ENCODE measurements at places on chromosomes 7 and 10. TPM values are rescaled to one million over a fixed set of nuclear protein-coding genes. Genes with fewer than 3 reads are reported as not detected.
A peak's percentile ranks its signal among the peaks of the same experiment; 100 is the strongest.

GRCh38 chr7:69800495-69800894, 202.2 kb downstream of the AUTS2 start:
- no peak for DNase-seq

DNA sequence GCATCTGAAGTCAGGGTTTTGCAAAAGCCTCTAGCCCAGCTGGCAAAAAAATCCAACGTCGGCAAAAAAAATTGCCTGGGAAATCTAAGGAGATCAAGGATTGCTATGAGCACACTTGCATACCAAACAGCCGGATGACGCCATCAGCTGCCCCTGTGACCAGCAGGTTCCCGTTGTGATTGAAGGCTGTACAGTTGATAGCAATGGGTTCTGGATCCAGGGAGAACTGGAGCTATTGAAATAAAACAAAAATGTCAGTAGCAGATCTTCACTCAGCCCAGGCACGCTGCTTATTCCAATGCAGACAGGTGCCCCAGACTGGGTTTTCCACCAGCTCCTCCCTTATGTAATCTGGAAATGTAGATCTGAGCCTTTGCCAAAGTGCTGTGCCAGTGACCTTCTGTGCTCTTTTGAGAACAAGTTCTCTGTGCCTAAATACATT, 18.7 kb upstream of the CYREN start:
- no peak for DNase-seq

GNAT3 gene
- total RNA-seq, result 0.19 TPM

PNLIPRP3 gene
- total RNA-seq, result not detected

DPP6 gene
- total RNA-seq, result 4.5 TPM

DNA sequence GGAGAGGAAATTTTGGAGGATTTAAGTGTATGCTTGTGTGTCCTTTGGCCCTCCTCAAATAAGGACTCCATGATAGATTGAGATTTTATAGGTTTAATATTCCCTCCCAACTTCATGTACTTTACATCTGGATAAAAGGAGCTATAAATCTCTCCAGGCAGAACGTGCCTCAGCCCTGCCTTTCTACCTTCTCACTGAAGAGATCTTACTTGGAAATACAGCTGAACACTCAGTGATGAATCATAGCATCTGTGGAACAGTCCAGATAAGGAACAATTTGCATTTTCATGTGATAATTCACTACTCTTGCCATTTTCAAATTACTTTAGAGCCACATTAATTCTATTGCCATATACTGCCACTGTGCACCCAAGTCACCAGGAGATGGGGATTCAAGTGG, 364.6 kb upstream of the PODXL start:
- no peak for DNase-seq

- no peak for DNase-seq
Measured at GRCh38 chr10:1648648-1649047, 88.7 kb downstream of the ADARB2 start.

- DNase-seq, result no peak
Measured at GRCh38 chr10:127080317-127080716, 116.1 kb downstream of the INSYN2A start.

DNA sequence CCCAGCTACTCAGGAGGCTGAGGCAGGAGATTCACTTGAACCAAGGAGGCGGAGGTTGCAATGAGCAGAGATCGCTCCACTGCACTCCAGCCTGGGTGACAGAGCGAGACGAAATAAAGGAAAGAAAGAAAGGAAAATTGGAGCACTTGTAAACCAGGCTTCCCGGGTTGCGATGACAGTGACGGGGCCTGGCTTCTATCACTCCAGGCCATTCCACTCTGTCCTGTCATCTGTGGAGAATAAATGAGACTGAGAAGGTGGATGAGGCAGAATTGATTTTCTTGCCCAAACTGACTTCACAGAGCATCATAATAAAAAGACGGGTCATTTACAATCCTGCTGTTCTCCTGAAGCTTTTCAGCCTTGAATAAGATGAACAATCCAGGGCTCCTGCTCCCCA, 12.1 kb upstream of the KPNA7 start:
- no peak for DNase-seq

GRCh38 chr10:1412531-1413189, 324.7 kb downstream of the ADARB2 start:
- no peak for DNase-seq

DNA sequence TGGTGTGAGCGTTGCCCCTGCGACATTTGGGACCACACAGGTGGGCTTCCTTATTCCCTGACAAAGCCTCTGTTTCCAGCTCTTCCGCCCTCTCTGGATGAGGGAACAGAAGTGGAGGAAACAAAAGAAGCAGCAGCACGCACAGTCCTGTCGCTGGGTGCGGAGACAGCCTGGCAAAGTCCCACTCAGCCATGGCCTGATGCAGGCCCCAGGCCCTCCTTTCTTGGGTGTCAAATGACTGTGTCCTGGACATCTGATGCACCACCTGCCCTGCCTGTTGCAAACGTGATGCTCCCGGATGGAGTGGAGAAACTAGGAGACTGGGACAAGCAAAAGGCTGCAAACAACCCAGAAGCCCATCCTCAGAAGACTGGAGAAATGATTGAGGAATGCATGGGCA, 20.7 kb downstream of the ZMIZ2 start:
- no peak for DNase-seq

AGR3 gene
- not detected for total RNA-seq

PTF1A gene
- not detected for total RNA-seq

DNA sequence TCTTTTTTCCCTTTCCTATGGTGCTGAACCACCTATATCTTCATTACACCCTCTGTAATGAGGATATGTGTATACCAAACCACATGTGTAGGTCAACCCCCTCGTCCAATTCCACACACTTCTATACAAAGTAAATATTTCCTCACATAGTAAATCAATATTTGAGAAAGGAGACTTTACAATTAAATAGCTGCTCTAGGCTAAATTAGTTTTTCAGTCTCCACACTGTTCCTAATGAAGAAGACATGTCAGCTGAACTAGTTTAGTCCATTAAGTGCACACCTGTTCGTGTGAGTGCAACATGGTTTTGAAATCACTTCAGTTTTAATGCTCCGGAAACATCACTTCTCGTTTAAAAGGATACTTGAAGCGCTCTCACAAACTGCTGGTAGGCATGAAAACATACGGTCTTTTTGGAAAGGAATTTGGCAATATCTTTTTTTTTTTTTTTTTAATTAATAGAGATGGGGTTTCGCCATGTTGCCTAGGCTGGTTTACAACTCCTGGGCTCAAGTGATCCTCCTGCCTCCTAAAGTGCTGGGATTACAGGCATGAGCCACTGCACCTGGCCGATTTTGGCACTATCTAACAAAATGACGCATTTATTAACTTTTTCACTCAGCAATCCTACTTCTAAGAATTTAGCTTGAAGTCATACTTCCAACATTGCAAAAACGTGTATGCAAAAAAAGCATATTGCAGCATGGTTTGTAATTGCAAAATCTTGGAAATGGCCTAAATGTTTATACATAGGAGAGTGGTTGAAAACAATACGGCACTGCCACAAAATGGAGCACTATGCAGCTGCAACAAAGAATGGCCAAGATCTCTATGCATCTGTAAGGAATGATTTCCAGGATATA, 2.1 kb upstream of the XRCC2 start:
- DNase-seq, result no peak

- no peak for DNase-seq
Measured at GRCh38 chr7:41378156-41378555, 324.7 kb downstream of the INHBA start.

PIK3CG gene
- total RNA-seq, result 22.4 TPM

ZCCHC24 gene
- 1.2 TPM for total RNA-seq

- no peak for DNase-seq
Measured at GRCh38 chr7:158827411-158828132, 1.7 kb downstream of the ESYT2 start.

- no peak for DNase-seq
Measured at GRCh38 chr10:38045129-38045528, 34.7 kb downstream of the ZNF33A start.

IL6 gene
- 0.24 TPM for total RNA-seq

DNA sequence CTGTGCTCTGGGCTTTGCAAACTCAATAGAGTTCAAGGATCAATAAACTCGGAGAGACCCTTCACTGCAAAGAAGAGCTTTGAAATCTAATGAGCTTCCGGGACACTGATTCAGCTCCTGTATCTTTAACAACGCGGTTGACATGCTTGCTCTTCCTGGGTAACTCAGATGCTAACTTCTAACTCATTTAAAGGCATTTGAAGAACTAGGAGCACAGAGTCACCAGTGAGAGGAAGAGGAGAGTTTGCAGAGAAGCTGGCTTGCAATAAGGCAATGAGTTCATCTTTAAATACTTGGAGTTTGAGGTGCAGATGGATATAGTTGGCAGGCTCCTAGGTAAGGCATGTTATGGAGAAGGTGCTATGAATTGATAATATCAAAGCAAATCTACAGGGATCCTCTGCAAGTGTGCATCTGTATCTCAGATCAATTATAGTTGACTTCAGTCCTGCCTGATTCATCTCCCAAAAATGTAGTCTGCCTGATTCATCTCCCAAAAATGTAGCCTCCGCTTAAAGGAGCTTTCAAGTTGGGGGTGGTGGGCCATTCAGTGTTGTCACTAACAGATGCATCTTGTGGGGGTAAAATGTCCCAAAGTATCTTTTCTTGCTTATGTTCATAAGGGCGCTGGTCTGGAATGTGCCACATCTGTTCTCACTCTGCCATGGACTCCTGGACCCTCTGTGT, 182.5 kb upstream of the PRSS58 start:
- no peak for DNase-seq

DNA sequence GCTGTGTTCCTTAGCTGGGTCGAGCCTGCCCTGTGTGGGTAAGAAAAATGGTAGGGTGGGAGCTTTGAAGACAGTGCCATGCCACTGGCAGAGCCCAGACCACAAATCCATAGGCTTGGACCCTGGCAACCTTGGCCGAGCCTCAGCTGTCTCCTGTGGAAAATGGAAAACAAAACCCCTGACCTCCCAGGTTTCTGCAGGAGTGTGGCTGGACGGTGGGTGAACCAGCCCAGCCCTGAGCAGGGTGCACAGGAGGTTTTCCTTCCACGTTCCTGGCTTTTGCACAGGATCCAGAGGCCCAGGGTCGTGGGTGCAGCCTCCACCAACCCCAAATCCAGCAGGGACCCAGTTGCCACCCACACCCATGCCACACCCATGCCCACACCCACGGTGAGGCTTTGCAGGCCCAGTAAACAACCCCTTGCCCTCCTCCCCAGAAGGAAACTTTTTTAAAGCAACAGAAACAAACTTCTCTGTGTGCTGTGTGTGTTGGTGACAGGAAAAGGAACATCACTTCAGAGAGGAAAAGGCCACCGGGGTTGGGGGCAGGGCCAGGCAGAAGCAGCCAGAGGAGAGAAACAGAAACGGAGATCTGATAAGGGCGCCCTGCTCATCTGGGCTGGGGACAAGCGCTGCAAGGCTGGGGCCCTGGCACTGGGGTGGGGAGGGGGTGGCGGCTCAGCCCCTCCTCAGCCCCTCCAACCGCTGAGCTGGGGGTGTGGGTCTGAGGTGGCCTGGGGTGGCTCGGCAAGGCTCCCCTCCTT, 20.7 kb upstream of the ZMIZ1 start:
- peak; percentile 76 for DNase-seq

DNA sequence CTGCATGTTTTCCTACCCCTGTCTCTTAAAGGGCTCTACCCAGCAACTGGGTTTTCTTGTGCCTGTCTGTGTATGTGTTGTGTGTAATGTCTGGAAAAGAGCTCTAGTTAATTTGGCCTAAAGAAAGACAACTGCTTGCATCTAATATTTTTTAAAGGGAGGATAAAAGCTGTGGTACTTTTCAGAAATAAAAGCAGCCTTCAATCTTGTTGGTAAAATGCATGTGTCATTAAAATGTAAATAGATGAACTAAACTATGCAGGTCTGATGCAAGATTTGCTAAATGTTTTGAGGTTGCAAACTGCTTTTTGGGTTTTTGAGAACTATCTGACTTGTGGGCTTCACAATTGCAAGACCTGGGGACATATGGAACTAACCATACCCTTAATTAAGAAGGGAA, 445.3 kb downstream of the HTR7 start:
- DNase-seq, result no peak

- DNase-seq, result no peak
Measured at GRCh38 chr10:107442035-107442505, 277.6 kb upstream of the SORCS1 start.

DNA sequence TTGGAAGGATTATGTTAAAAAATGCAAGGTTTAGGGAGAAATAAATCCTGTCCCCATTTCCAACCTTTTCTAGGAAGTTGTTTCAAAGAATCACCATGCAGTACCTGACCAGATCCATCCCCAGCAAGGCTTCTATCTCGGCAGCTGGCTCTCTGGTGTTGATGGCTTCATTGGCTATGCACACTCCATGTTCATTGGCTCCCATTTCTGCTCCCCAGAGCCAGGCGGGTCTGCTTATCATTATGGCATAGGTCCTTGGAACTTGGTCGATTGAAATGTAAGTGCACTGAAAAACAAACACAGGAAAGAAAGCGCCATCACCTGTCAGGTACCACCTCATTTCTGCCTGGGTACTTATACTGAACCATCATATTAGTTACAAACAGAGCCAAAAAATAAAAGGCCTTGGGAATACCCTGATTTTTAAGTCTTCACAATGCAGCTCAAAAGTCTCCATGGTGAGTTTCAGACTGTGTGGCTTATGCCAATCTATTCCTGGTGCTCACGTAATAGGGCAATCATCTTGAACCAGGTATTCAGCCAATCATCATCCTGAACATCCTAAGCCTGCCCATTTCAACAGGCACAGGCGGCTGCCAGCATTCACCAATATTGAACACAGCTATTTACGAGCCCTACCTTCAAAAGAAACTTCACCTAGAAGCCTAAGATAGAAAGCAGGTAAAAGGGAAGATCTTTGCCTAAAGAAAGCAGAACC, 34.4 kb downstream of the SCRN1 start:
- DNase-seq, result no peak

ADRA2A gene
- total RNA-seq, result 0.09 TPM

CHCHD2 gene
- total RNA-seq, result 550 TPM

GRCh38 chr7:150516956-150517745, 2.5 kb downstream of the GIMAP7 start:
- DNase-seq, result no peak

- DNase-seq, result peak; percentile 55
Measured at GRCh38 chr7:92717993-92718716, 118.2 kb downstream of the CDK6 start.

GRCh38 chr7:99325001-99325493, 651 bp upstream of the ARPC1A start:
- DNase-seq, result no peak

AKR1C3 gene
- total RNA-seq, result 1.7 TPM

GRCh38 chr10:114577133-114577532, 80.9 kb downstream of the ABLIM1 start:
- no peak for DNase-seq

- DNase-seq, result peak; percentile 13
Measured at GRCh38 chr10:90787393-90788198, 70.2 kb downstream of the HTR7 start.

DNA sequence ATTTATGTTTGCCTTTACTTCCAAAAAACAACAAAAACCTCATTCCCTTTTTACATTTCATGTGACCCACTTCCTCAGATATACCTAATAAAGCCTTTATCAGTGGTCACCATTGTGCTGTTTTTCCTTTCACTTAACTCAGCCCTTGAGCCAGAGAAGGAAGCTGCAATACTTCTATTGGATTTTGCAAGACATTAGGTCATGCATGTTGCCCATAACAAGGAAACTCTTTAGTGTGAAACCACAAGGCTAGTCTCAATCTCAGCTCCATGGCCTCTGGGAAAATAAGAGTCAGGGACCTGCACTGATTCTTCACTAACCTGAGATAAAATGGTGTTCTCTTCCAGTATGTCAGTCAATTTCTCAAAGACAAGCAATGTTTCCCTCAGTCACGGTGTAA, 27.8 kb downstream of the STEAP4 start:
- no peak for DNase-seq

GRCh38 chr7:106283501-106283830, 1.3 kb downstream of the NAMPT start:
- no peak for DNase-seq
